ENCODE measurements at places on chromosomes 1 and 21.

GRCh38 chr1:18109756-18110597 lies 2.4 kb downstream of the IGSF21 start:
- DNase-seq, result no peak

DNA sequence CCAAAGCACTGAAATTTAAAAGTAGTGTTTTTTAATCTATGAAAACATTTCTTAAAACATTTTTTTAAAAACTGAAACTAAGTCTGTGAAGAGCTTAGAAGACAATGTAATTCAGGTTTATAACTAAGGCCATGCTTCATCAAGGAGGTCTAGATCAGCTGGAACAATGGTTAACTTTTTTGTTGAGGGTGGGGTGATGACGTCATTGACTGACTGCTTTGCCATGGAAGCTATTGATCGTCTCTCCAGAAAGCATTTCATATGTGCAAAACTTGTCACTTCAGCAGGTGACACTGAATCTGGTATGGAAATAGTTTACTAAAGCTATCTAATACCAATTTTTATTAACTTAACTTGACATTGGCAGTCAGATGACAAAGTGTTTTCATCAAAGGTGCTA lies 21.0 kb downstream of the RAVER2 start:
- DNase-seq, result no peak

DNA sequence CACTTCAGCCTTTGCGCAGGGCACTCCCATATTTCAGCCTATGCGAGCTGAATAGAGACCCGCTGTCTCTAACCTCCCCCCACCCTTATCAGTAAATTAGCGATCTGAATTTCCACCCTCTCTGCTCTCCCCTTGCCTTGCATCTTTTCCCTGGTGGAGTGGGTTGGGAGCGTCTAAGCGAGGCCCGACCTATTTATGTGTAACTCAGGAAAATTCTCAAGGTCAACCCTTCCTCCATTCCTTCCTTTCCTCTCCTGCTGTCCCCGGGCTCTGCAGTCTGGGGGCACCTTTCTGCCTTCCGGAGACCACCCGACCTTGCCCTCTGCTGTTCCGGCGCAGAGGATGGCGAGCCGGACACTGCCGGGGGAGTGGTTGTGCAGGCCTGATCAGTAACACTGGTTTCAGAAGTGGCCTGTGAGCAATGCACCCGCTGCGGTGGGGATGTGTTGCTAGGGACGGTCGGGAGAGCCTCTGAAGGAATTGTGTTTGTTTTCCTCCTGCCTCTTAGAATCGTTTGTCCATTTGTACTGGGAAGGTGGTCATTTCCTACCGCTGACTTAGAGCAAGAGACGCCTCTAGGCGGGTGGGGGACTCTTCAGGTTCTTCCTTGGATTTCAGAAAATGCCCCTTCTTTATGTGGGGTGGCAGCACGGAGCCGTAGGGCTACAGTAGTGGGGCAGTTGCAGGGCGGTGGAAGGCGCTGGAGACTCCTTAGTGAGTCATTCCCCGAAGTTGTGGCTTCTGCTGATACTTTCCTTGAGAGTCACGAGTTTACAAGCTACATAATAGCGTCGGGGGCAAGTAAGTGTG lies 513 bp downstream of the MGST3 start:
- DNase-seq, result peak; percentile 57

DNA sequence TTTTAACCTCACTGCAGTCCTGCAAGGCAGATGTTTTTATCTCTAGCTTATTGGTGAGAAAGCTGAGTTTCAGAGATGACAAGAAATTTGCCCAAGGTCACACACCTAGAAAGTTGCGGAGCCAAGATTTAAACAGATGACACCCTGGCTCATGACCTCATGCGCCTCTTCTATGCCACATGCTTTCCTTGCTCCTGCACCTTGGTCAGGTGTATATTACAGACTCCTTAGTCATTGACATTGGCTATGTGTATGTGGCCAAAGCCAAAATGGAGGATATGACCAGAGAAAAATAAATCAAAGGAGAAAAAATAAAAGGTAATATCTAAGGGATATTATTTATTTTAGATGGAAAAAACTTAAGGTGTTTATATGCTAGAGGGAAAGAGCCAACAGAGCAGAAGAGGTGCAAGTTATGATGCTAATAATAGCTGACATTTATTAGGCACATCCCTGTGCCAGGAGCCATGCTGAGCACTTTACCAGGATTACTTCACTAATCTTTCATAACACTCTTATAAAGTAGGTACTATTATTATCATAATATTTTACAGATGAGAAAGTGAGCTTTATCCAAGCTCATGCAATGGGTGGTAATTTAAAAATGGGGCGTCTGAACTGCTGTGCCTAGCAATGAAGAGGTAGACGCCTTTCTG lies 13.8 kb upstream of the MYOC start:
- DNase-seq, result no peak

- DNase-seq, result peak; percentile 68
Measured at GRCh38 chr1:93804412-93804811, 74.6 kb downstream of the DNTTIP2 start.

DNA sequence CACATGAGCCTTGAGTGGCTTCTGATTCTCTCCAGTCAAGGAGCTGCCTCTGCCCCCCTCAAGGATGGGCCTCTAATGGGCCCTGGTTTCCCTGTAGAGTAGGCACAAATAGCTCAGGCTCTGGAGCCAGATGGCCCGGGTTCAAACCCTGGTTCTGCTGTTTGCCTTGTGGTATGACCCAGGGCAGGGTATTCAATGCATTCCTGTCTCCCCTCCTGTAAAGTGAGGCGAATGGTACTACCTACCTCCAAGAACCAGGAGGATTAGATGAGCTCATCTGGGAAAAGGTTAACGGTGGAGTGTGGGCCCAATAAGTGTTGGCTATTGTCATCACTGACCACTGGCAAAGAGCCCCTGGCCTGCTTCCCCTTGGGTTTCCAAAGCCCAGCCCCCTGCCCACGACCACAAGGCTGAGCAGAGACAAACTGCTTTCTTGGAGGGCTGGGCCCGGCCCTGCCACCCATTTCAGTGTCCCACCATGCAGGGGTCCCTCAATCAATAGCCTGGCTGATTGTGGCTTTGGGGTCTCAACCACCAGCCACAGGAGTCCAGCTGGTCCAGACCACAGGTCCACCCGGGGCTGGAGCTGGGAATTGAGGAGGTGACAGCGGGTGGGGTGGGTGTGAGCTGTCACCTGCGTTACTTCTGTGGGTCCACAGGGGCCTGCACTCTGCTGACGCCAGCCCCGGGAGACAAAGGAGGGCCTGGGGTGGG lies 115.6 kb upstream of the RUNX3 start:
- no peak for DNase-seq

DNA sequence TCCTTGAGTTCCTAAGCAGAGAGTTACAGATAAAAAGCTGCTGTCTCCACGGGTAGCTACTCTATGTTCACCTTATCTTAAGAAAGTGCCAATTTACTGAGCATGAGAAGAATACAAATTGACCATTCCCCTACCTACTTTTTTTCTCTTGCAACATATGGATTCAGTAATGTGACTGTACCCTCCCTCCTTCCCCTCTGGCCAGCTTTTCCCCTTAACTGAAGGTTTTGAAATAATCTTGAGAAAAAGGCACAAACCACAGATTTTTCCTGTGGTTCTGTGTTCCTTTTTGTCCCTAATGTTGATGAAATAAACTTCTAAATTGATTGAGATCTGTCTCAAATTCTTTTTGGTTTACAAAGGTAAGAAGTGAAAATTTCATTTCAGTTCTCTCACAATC lies 2.6 kb upstream of the CD2 start:
- DNase-seq, result no peak

- DNase-seq, result no peak
Measured at GRCh38 chr1:45407629-45408287, 67.5 kb upstream of the MUTYH start.

GRCh38 chr21:30962013-30962412 lies 76.3 kb downstream of the KRTAP19-8 start:
- no peak for DNase-seq
